Stimulated activated CD4-positive, alpha-beta T cell treated with anti-CD3 and anti-CD28 coated beads, Interleukin-1b, Interleukin-23, amount 100 ng/mL, for 1 hour (primary cell): ENCODE measurements at places on chromosomes 1 and 21.

DNA sequence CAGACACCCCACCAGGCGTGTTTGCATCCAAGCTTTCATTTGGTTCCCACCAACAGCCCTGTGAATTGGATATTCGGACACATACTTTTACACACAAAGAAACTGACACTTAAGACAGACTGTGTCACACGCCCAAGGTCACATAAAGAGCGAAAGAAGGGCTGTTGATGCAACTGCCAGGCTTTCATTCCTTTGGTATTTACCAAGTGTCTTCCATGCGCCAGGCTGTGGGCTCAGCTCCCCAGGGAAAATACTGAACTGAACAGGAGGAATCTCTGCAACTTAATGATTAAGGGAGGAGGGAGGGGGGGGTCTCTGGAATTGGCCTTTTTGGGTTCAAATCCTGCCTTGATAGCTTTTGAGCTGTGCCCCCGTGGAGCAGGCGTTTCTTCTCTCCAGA lies 122.8 kb downstream of the ACTL8 start:
- no peak for DNase-seq

- no peak for DNase-seq
These were observed 112.2 kb downstream of the ITSN1 start for GRCh38 chr21:33754481-33754880.

DNA sequence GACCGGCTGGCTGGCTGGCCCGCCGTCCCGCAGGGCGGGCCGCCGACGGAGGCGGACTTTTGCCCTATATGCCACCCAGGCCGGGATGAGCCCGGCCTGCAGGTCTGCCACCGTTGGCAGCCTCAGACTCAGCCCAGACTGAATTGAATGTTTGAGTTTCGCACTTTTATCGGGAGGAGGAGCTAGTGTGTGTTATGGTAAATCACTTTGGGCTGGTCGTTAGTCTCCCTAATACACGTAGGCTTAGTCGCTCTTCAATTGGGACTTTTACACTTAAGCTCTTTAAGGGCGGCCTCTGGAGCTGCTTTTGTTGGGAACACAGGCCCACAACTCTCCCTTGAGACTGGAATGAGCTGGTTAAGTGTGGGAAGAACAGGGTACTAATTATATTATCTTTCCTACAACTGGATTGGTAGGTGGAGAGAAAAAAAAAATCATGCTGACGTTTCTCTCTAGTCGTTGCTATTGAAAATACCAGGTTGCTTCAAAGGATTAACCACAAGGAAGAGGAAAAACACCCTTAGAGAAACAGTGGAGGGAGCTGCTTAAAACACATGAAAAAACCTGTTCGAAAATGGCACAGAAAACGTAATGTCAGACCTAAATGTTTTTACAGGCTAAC lies 1.4 kb upstream of the IRF2BP2 start:
- peak; percentile 30 for DNase-seq

GRCh38 chr1:98110674-98111073 lies 189.8 kb upstream of the DPYD start:
- DNase-seq: no peak

GRCh38 chr21:35041881-35042280 lies 7.2 kb downstream of the RUNX1 start:
- no peak for DNase-seq

DNA sequence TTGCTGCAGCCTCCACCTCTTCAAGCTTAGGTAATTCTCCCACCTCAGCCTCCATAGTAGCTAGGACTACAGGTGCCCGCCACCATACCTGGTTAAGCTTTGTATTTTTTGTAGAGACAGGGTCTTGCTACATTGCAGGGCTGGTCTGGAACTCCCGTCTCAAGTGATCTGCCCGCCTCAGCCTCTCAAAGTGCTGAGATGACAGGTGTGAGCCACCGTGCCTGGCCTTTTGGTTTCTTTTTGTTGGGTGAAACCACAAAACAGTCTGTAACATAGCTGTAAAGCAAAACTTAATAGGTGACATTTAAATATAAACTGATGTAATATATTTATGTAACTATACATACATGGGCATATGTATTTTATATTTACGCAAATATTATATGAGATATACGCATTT lies 3.1 kb upstream of the DNAJC11 start:
- no peak for DNase-seq

GRCh38 chr1:201826830-201827229 lies 2.1 kb upstream of the IPO9 start:
- no peak for DNase-seq

DNA sequence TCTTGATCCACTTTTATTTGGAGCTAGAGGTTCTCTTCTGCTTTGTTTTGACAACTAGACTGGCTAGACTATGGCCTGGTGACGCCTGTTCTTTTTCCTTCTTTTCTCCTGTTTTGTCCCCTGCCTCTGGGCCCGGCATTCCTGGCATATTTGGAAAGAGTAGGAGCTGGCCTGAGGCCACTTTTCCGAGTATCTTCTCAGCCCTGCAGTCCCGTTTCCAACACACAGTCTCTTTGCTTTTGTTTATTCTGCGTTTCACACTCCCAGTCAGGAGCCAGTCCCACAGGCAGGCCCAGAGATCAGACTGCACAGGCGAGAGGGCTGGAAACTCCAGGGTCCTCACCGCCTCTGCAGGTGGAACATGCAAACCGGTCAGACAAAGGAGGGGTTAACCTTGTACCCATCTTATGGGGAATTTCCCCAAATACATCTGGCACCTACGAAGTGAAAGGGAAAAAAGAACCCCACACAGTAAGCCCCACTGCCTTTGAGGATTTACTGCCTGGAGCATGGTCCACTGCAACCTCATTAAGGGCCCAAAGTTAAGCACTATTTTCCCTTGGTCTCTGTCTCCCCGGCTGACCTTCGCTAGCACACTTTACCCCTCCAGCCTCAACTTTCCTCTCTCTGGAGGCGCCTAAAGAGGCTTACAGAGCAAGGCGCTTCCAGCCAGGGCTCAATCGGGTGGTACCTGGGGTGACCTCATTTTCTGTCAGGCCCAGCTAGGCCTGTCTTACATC lies 141.1 kb downstream of the TOMM20 start:
- DNase-seq: no peak

- no peak for DNase-seq
These were observed 156.1 kb downstream of the KIF26B start for GRCh38 chr1:245310571-245311531.

GRCh38 chr1:150578272-150579109 lies 919 bp downstream of the MCL1 start:
- DNase-seq: no peak

DNA sequence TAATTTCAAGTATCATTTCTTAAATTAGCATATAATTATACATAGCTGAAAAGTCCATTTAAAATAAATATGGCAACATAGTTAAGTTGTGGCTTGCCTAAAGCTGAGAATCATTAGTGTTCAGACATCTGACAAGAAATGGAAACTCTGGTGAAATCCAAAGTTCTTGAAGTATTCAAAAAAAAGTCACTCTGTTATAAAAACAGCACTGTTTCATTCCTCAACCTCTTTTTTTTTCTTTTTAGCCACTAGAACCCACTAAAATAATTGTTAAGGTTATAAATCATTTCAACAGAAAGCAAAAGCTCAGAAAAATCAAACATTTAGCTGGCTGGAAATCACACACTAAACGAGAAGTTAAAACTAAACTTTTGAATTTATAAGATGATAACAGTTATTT lies 476.7 kb downstream of the LTN1 start:
- no peak for DNase-seq

- DNase-seq: no peak
These were observed 9.9 kb upstream of the MIIP start for GRCh38 chr1:12009318-12009947.

DNA sequence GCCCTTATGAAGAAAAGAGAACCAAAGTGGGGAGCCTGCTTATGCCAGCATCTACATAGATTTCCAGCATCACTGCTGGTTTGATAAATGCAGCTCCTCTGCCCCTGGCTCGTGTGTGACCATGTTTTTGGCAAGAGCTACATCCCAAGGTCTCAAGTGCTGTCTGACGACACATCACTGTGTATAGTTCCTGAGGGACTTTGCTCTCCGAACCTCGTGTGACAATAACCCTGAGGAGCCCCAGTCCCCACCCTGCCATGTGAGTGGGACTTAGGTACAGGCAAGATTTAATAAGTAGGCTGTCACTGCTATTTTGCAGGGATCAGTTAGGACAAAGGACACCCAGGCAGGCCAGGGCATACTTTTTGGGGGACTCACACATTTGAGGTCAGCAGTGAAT lies 28.8 kb upstream of the RERE start:
- no peak for DNase-seq

GRCh38 chr1:68448365-68448764 lies 1.4 kb downstream of the RPE65 start:
- no peak for DNase-seq

DNA sequence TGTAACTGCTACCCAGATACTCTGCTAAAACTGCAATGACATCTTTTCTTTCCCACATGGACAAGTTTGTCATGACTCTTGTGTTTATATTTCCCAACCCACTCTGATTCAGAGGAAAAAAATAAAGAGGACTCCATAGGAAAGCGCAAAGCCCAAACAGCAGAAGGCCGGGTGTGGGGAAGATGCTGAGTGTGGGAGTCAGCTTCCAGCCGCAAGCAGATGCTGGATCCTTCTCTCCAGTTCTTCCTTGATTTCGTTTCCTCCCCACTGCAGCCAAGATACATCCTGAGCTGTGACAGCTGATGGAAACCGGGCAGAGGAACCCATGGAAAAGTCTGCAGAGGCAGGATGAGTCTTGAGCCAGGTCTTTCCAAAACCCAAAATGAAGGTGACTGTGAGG lies 498.2 kb downstream of the PLPP3 start:
- DNase-seq: no peak

DNA sequence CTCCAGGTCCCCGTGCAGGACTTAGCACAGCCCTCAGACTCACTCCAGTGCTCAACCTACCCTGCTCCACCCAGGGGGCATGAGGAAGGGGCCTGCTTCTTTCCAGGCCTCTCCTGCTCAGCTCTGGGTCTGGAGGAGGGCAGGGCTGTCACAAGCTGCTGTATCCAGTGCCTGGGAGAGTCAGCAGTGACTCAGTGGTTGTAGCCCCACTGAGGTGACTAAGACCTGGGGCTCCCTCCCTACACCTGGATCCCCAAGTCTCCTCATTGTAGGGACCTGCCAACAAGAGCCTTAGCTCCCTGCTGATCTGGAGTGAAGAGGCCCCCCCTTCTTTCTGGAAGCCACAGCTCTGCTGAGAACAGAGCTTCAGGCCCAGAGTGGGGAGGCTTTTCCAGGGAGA lies 36.1 kb upstream of the FAM131C start:
- no peak for DNase-seq

- DNase-seq: no peak
These were observed 2.3 kb upstream of the MOB3C start for GRCh38 chr1:46618754-46619415.

DNA sequence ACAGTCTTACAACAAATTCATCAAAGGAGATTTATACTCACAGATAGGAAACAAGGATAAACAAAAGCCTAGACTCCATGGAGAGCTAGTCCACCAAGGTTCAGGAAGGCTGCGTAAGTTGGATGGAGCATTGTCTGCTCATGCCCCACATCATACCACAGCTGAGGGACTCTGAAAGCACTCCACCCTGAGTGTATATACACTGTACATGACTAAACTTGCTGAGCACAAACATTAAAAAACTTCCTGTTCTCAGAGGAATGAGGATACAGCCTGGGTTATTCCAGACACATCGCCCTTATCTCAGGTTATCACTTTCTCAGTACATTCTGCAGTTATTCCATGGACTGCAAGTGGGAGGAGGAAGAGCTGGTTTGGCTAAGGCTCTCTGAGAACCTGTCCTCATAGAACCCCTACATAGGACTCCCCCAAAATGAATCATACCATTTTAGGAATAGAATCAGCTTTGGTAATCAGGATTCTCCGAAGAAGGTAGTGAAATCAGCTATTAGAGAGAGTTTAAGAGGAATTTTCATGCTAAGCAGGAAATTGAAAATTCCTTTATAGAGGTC lies 58.0 kb upstream of the PRMT6 start:
- DNase-seq: no peak

DNA sequence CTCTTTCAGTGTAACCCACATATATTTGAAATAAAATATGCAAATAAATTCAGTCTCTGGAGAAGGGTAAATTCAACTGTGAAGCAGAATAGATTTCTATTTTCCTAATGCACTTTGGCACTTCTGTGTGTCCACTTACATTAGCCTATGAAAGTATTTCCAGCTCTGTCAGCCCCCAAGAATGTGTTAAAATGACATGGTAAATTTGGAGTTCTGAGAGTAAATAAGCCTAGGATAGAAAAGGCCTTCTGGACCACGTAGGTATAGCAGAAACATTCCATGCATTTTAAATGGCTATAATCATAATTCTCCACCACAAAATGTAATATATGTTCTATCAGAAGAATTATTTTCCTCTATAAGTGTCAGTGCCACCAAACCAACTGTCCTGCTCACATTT lies 276.2 kb downstream of the NEGR1 start:
- no peak for DNase-seq

- no peak for DNase-seq
These were observed at the start of gene TMCC2 for GRCh38 chr1:205227584-205228013. TSS of gene TMCC2 (plus strand) at chr1:205227946. CDS start at chr1:205228565, 619 bp downstream.

DNA sequence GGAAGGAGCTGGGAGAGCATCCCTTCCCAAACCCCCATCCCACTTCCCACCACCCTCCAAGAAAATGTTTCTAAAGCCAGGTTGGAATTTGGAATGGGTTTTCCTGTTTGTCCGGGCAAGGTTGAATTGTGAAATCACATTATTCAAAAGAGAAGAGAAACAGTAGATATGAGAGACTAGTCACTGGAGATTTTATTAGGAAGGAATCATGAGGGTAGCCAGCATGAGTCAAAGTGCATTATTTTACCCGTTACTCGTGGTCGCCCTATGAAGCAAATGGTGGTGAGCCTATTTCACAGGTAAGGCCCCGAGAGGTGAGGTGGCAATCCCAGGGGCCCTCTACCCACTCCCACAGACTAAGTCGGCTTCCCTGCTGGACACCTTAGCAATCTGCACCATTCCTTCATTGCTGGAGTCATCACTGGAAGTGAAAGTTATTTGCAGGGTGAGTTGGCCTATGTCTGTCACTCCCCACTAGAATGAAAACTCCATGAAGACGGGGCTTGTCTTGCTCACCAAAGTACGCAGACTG lies 52.8 kb downstream of the TOMM20 start:
- no peak for DNase-seq

DNA sequence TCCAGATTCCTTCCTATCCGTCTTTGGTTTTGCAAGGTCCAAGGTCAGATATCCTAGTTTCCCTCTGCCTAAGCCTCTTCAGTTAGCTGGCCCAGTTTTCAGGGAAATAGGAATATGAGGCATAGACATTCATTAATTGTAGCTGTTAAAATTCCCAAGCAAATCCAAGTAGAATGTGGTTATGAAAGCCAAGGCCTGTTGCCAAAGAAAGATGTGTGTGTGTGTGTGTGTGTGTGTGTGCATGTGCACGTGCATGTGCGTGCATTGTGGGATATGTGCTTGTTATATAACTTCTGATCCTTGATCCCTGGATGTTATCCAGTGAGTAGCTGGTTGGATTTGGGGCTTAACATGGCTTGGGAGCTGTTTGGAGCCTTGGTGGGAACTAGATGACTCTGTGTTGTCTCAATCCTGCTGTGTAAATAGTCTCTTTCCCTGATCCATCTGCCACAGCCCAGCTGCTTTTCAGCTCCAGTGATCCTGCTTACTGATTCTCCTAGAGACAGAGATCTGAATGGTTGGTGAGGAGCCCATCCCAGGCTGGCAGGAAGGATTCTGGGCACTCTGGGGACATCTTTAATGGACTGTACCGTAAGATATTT lies 70.6 kb upstream of the GCLM start:
- DNase-seq: no peak

GRCh38 chr1:91076834-91077233 lies 55.0 kb upstream of the ZNF644 start:
- DNase-seq: no peak
